ENCODE measurements at places on chromosomes 7 and 10.

- peaks cover 8% of the 10 kb centered on the region for H3K4me1 ChIP-seq
- no peak for DNase-seq
- no peaks in the 10 kb centered on the region for H3K27me3 ChIP-seq
- H3K4me3 ChIP-seq: no peak overlapping the region
- no peaks in the 10 kb centered on the region for H3K36me3 ChIP-seq
These were observed 8.2 kb downstream of the ADIRF start for GRCh38 chr10:86976362-86977056.

- H3K4me3 ChIP-seq: no peak overlapping the region
- H3K36me3 ChIP-seq: peaks cover 17% of the 10 kb centered on the region
- no peak overlapping the region for H3K27ac ChIP-seq
- H3K4me1 ChIP-seq: no peaks in the 10 kb centered on the region
- no peaks in the 10 kb centered on the region for H3K27me3 ChIP-seq
- no peak for DNase-seq
These were observed 15.3 kb downstream of the POT1 start for GRCh38 chr7:124914298-124914697.

- peak within 1 kb of the TSS; percentile 71 for H3K4me3 ChIP-seq
- no peaks in the 10 kb centered on the region for H3K27me3 ChIP-seq
- H3K27ac ChIP-seq: peak within 1 kb of the TSS; percentile 86
- peaks cover 39% of the 10 kb centered on the region for H3K4me1 ChIP-seq
- DNase-seq: peak; percentile 94
These were observed at the start of the genes BUD23 and DNAJC30 for GRCh38 chr7:73683056-73683787. TSS of gene BUD23 (plus strand) at chr7:73683597. CDS start at chr7:73683626, 29 bp downstream. TSS of gene DNAJC30 (minus strand) at chr7:73683453. CDS start at chr7:73683423, 30 bp downstream.

GRCh38 chr10:88237896-88238614, 345.1 kb downstream of the RNLS start:
- H3K36me3 ChIP-seq: no peaks in the 10 kb centered on the region
- H3K27ac ChIP-seq: no peak overlapping the region
- no peaks in the 10 kb centered on the region for H3K27me3 ChIP-seq
- DNase-seq: no peak

DNA sequence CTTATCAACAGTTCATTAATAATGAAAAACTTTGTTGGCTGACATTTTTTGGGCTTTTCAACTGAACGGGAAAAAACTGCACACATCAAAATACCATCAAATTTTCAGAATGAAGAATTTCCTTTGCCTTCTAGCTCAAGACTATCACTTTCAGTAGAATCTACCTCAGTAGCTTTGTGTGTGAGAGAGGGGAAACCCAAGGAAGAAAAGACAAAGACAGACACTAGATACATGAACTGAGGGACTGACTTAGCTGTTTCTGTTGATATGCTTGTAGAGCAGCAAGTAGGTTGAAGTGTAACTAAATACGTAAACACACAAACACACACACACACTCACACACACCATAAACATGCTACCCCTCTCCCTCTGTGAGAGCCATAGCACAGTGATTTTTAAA, 257.1 kb downstream of the CDK14 start:
- no peak overlapping the region for H3K27ac ChIP-seq
- DNase-seq: no peak
- no peaks in the 10 kb centered on the region for H3K27me3 ChIP-seq
- H3K4me1 ChIP-seq: no peaks in the 10 kb centered on the region
- no peaks in the 10 kb centered on the region for H3K36me3 ChIP-seq

DNA sequence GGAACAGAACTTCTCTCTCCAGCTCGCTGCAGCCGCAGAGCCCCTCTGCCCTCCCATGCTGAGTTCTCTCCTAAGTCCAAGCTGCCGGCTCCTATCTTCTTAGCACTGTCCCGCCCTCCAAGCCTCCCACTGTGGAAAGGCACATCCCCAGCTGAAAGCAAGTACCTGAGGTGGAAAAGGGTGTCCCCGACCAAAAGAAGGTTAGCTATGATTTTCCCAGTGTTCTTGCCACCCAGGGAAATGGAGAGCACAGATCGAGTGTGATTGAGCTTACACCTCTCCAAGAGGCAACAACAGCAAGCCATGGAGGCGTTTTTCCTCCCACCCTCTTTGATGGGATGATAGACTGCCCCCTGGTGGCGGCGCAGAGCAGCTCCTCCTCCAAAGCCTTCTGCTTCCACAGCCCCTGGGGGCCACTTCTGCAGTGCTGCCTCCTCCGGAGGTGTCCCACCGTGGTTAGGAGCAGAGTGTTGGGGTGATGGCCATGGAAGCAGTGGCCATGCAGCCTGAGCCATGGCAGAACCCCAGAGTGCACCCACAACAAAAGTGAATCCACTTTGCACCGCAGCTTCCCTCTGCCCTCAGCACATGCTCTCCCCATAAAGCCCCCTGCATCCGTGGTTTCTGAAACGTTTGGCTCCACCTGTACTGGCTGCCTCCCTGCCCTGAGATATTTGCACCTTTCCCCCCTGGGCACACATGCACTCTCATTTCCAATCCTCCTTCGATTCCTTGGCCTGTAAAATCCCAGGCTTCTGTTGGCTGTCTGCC, 143.1 kb upstream of the STK17A start:
- no peak overlapping the region for H3K27ac ChIP-seq
- H3K27me3 ChIP-seq: no peaks in the 10 kb centered on the region
- no peaks in the 10 kb centered on the region for H3K36me3 ChIP-seq

GRCh38 chr10:104416851-104417250, 63.2 kb downstream of the CFAP58 start:
- H3K36me3 ChIP-seq: no peaks in the 10 kb centered on the region
- H3K27ac ChIP-seq: no peak overlapping the region
- no peak overlapping the region for H3K4me3 ChIP-seq
- H3K27me3 ChIP-seq: no peaks in the 10 kb centered on the region

DNA sequence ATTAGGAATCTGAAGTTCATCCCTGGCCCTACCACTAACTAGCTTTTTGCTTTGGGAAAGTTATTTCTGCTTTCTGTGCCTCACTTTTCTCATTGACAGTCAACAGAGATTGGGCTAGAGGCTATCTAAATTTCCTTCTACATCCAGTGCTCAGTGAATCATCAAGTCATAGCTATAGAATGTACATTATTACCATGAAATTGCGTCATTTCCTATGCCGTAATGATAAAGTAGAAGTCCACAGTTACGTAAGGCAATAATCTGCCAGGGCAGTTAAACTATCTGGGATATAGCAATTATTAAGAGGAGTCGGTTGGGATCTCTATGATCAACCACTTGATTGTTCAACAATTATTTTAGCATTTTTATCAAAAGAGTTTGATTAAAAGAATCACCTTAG, 64.4 kb downstream of the ITGB8 start:
- H3K36me3 ChIP-seq: no peaks in the 10 kb centered on the region
- H3K4me3 ChIP-seq: no peak overlapping the region
- no peaks in the 10 kb centered on the region for H3K27me3 ChIP-seq
- no peaks in the 10 kb centered on the region for H3K4me1 ChIP-seq

GRCh38 chr7:123751821-123752220, 3.0 kb upstream of the WASL start:
- H3K4me3 ChIP-seq: no peak overlapping the region
- peaks cover 15% of the 10 kb centered on the region for H3K4me1 ChIP-seq
- H3K36me3 ChIP-seq: no peaks in the 10 kb centered on the region
- H3K27me3 ChIP-seq: no peaks in the 10 kb centered on the region
- H3K27ac ChIP-seq: no peak overlapping the region

DNA sequence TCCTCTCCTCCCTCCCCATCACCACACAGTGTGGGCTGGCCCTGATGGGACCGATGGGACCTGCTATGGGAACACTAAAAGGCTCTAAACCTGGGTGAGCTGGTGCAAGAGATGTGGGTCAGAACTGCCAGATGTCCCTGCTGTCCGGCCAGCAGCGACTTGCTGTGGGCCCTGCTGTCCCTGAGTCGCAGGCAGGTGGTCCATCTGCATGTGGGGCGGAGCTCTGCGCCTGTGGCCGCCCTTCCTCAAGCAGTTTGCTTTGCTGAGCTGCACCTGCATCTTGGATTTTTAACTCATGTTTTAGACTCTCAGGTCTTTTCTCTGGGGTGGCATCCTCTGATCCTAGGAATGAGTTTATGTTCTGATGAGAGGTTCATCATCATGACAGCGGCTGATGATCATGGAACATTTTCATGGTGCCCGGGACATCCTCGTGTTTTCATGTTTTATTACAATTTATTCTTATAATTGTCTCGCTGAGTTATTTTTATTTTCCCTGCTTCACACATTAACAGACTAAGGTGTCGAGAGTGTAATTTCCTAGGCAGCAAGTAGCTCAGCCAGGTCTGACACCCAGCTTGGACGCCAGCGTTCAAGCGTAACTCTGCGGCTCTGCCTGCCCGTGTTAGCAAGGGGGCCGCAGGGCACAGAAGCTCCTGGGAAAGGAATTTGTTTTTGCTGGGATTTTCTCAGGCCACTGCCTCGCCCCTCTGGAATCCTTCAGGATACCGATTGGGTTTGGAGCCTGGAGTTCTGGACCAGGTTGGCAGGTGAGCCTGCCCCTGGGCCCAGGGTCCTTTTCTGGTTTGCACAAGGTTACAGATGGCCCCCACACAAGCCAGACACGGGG, 615.2 kb upstream of the FOXK1 start:
- no peaks in the 10 kb centered on the region for H3K27me3 ChIP-seq
- H3K27ac ChIP-seq: no peak overlapping the region
- no peak overlapping the region for H3K4me3 ChIP-seq
- H3K4me1 ChIP-seq: no peaks in the 10 kb centered on the region
- H3K36me3 ChIP-seq: no peaks in the 10 kb centered on the region
- DNase-seq: no peak

DNA sequence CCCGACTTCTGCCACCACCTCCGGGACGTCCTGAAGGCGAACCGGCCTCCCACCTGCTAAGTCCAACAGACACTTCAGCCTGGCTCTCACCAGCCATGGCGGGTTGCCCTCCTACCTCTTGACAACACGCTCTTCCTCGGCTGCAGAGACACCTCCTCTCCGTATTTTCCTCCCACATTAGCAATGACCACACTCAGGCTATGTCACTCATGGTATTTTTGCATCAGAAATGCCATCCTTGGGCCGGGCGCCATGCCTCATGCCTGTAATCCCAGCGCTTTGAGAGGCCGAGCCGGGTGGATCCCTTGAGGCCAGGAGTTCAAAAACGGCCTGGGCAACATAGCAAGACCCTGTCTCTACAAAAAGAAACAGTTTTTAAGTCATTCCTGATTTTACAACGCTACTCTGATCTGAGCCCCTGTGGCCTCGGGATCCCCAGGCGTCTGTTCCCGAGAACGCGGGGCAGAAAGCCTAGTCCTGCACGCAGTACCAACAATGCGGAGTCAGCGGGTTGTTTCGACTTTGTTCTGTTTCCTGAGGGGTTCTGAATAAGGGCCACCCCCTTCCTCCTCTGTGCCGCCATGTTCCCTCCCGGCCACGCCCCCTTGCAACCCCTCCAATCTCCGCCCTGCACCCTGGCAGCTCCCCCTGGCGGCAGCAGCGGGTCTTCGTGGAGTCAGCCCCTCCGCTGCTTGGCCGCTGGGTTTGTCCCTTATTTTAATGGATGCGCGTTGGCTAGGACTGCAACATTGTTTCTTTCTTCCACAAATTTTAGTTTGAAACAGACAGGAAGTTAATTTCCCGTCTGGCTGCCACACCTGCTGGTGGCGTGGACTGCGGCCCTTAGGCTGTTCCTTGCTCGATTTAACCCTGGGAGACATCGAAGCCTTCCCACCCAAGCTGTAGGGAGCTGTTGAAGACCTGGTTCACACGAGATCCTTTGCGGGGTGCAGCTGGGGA, 9.7 kb upstream of the ZFAND2A start:
- H3K36me3 ChIP-seq: no peaks in the 10 kb centered on the region
- H3K27me3 ChIP-seq: no peaks in the 10 kb centered on the region
- peaks cover 18% of the 10 kb centered on the region for H3K4me1 ChIP-seq
- DNase-seq: peak; percentile 52

DNA sequence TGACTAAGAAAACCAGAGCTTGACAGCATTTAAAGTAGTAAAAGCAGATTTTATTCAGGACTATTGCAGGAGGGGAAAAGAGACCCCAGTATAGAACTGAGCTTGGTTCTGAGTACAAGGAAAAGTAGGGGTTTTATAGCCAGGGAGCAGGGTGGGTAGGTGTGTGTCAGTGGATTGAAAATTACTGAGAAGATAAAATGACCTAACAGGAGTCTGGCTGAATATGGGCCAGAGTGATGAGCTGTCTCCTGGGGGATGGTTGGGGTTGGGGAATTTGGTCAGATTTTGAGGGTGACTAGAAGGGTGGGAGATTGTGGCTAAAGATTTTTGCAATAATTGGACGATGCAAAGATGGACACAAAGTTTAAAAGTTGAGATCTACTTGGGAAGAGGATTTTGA, 114.0 kb downstream of the ST7 start:
- no peak overlapping the region for H3K4me3 ChIP-seq
- no peaks in the 10 kb centered on the region for H3K27me3 ChIP-seq
- H3K4me1 ChIP-seq: peaks cover 7% of the 10 kb centered on the region
- H3K27ac ChIP-seq: no peak overlapping the region
- H3K36me3 ChIP-seq: no peaks in the 10 kb centered on the region
- no peak for DNase-seq

DNA sequence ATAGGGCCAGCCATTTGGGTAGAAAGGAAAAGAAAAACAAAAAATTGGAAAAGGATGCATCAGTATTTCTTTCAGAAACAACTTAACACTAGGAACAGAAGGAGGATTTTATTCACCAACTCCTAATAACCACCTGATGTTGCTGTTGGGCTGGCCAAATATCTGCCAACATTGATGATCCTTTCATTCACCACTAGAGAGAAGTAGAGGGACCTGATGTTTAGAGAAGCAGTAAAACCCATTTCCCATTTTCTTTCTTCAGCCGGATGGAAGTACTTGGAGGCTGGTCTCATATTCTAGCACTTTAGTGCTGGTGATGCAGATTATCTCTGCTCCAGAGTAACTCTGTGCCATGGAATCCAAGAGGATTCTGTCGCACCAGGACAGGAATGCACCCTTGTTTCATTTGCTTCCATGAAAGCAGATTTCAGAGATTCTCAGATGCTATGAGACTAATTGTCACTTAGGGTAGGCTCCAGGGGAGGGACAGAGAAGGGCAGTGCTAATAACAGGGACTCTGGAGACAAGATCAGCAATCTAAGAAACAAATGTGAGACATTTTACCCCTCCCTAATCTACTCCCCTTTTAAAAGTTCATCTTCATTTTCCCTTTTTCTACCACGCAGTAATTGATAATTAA, 3.1 kb downstream of the KLLN start:
- peaks cover 22% of the 10 kb centered on the region for H3K4me1 ChIP-seq
- H3K27ac ChIP-seq: no peak overlapping the region
- DNase-seq: peak; percentile 30

DNA sequence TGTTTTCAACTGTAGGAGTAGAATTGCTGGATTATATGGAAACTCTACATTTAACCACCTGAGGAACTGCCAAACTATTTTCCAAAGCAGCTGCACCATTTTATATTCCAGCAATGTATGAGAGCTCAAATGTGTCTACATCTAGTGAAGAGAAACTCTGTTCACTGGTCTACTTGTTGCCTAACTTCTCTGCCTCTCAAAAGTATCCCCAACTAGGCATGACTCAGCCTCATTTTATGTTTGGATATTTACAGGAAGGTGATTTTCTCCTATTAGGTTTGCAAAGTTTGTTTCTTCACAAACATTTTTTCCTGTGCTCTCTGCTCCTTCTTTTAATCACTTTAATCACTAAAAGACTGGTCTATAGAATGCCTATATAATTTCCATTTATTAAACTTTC, 37.1 kb upstream of the SRI start:
- H3K4me1 ChIP-seq: no peaks in the 10 kb centered on the region
- H3K27me3 ChIP-seq: no peaks in the 10 kb centered on the region
- no peaks in the 10 kb centered on the region for H3K36me3 ChIP-seq
- no peak for DNase-seq

GRCh38 chr10:113496111-113497109, 56.4 kb upstream of the HABP2 start:
- no peaks in the 10 kb centered on the region for H3K36me3 ChIP-seq
- no peak overlapping the region for H3K27ac ChIP-seq
- H3K27me3 ChIP-seq: no peaks in the 10 kb centered on the region
- H3K4me3 ChIP-seq: no peak overlapping the region
- no peak for DNase-seq
- H3K4me1 ChIP-seq: no peaks in the 10 kb centered on the region
